ENCODE measurements at places on chromosomes 2 and 18.

DNA sequence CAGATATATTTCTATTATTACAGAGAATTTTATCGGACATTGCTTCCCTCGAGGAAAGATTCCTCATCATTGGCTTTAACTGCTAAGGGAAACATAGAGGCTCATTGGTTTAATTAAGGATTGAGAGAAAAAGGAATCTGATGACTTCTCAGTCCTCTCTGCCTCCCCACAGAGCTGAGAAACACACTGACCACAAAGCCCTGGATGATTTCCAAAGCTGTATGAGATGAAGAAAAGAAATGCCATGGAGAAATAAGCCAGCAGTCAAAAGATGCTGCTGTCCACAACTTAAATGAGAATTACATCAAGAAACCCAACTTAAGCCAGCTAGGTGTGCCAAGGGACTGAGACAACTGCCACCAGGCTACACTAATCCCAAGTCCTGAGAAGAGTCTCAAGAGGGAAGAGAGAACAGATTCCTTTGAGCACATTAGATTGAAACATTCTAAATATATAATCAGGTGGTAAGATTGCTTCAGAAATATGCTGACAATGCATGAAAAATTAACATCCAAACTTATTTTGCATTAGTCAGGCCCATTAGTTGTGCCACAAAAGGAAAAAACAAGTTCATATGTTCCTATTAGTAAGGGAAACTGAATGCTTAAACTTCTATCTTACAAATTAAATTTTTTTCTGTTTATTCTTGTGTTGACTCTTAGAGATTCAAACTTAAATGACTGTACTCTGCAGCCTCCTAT lies 308.1 kb upstream of the CYRIA start:
- no peak for DNase-seq

DNA sequence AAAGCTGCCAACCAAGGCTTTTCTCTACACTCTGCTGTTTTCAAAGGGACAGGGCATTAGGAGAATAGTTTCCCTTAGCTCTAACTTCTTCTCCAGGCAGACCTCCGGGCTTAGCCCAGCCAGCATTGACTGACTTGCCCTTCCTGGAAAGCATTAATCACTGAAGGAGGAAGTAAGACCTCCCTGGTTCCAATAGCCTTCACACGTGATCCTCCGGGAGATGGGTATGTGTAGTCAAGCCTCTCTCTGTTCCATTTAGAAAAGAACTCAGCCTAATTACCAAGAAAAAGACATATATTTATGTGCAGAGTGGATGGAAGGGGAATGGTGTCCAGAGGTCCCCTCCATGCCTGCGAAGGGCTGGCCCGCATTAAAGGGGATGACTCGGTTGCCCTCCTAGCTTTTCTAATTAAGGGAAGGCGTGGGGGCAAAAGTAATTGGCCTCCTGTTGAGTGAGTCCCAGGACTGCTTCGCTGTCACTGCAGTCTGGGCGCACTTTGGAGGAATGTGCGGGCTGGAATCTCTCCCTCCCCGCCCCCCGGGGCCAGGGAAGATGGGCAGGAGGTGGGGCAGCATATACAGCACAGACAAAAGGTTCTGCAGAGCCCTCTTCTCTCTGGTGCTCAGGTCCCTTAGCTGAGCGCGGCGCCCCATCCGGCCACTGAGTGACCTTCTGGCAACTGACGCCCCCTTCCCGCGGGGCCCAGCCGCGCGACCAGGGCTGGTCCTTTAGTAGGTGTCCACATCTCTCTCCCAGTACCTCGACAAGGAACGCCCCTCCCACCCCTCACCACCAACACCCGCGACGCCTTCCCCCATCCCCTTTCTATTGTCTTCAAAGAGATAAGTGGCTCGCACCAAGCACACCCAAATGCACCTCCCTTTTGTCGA lies 686.0 kb downstream of the NRXN1 start:
- no peak for DNase-seq

- DNase-seq, result no peak
Measured at GRCh38 chr2:158756331-158756730, 38.8 kb upstream of the DAPL1 start.

DNA sequence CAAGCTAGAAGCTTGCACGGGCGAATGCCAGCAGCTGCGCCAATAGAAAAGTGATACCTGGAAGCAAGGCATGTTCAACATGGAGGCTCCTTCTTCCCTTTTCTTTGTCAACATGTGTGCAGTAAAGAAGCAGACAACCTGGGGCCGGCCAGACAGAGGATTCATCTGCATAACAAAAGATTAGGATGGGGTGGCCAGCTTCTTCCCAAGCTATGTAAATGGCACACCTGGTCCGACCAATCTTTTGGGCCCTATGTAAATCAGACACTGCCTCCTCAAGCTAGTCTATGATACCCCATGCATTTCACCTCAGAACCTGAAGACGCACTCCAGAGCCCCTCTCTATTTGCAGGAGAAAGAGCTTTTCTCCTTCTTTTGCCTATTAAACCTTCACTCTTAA lies 66.4 kb upstream of the TGFA start:
- no peak for DNase-seq

GRCh38 chr2:59502981-59503380 lies 1050.5 kb downstream of the BCL11A start:
- DNase-seq, result no peak

DNA sequence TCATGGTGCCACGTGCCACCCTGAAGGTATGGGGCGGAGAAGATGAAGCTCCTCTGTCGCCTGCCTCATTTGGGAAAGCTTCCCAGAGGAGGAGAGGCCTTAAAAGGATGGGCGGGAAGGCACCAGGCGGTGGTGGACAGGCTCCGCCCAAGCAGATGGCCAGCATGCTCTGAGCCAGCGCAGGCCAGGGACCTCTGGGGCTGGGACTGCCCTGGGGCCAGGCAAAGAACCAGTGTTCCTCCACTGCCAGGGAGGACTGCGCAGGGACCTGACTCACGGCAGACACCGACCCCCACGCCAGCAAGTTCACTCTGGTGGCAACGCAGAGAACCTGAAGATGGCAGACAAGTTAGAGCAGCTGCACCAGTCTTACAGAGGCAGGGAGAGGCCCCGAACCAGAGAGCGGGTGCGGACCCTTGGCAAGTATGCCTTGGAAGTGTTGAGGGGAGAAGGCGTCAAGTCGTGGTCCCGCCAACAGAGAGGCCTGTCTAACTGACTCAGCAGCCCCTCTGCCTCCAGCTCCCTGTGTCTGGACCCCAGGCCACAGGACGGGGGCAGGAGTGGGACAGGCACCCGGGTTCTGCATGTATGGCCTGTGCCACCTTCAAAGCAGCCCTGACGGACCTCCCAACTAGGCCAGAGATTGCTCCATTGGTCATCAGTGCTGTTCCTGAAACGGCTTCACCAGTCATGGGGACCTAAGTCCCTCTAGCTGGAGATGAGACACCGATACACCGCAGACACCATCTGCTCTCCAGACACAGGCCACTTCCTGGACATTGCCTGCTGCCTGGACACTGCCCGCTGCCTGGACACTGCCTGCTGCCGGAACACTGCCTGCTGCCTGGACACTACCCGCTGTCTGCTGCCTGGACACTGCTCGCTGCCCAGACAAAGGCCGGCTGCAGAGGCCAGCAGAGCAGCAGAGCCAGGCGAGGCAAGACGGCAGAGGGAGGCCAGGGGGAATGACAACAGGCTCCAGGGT lies 124.7 kb downstream of the HDAC4 start:
- no peak for DNase-seq

GRCh38 chr2:129466389-129466788 lies 513.1 kb upstream of the RAB6C start:
- DNase-seq, result no peak

DNA sequence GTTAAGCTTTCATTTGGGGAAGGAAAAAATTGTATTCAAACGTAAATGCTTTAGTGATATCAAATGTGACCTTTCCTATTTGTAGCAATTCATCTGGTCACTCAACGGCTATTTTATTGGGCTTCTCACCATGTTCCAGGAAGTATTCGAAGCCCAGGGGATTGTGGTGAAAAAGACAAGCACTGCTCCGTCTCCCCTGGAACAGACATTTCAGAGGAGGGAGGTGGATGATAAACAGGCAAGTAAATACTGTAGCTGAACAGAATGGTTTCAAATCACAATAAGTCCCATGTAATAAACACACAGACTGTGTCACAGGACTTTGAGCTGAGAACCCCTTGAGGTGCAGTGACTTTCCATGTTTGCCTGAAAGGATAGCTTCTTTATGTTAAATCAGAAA lies 464.7 kb upstream of the HNRNPA3 start:
- no peak for DNase-seq

- DNase-seq, result no peak
Measured at GRCh38 chr18:78934551-78935225, 44.9 kb upstream of the SALL3 start.

DNA sequence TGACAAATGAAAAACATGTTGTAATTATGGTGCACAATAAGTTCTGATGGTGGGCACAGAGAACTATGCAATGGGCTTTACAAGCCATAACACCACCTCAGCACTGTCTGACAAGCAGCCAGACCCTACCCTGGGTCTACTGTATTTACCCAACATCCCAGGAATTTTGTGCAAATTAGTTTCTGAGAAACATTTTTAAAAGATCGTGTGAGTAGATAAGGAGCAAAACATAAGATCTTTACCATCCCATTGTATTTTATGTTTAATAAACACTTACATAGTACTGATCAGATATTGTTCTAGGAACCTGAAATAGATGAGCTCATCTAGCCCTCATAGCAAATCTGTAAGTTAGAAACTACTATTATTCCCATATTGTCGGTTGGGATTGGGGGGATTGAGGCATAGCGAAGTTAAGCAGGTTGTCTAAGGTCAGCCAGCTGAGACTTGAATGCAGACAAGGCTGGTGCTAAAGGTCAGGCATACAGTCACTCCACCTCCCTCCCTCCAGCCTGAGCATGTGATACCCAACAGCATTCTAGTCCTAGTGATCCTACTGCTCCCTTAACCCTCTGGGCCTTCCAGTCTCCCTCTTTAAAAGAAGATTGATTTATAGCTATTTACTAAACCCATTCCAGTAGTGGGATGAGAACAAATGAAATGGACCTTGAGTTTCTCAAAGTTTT lies 67.4 kb upstream of the STAM2 start:
- DNase-seq, result no peak

DNA sequence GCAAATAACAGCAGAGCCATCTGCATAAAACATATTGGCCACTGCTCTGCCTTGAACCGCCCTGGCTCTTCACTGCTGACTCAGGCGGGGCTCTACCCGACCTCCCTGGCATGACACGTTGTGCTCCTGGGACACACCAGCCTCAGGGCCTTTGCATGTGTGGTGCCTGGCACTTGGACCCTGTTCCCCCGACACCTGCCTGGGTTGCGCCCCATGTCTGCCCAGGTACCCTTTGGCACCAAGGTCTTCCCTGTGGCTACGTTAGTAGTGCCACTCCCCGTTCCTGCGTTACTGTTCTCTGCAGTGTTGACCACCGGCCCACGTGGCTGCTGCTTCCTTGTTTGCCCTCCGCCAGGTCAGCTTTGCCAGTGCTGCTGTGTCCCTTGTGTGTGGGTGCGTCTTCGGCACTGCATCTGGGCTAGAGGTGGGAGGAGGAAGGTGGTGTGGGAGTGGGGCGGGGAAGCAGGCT lies 20.3 kb downstream of the ATG4B start:
- no peak for DNase-seq

- DNase-seq, result no peak
Measured at GRCh38 chr2:190334479-190335224, 8.7 kb upstream of the INPP1 start.

DNA sequence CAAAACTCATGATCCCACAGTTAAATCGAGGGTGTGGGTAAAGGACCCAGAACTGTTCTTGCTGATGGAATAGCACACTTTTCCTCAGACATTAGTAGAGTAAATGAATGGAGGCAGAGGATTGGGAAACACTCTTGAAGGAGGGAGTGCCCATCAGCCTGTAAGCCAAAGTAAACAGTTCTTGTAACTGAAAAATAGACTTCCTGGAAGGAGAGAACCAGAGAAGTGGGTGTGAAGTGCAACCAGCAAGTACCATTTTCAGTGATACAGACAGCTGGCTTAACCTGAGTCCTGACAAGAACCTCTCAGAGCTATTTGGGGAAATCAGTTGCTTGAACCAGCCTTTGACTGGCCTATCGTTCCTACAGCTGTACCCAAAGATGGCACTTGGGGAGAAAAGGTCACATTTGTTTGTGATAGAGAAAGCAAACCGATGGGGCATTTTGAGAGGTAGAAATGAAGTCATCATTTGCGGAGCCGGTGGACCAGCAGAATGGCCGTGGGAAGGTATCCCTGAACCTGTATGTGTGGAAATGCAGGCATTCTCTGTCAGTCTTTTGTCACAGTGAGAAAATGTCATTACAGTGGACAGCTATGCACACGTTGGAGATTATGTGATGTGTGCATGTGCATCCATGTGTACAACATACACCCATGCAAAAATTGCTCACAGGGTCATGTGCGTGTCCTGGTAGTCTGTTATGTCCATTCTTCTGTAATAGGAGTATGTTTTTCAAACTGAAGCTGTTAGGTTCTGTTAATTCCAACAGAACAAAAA lies 17.8 kb downstream of the CRIM1 start:
- no peak for DNase-seq

DNA sequence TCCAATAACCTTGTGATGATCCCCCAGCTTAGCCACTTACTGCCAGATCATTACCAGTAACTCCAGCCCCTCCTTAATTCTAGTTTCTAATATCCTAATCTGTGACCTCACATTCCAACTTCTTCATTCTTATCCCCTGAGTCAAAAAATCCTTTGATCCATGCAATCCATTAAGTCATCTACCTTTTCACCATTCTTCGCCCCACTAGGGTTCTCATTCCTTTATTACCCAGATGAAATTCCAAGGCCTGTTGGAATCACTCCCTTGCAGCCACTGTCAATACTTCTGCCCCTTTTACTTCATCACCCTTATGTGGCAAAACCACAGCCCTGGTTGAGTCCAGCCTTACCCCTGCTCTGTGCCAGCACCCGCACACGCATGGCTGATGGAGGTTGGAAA lies 20.3 kb upstream of the IL36G start:
- DNase-seq, result no peak

DNA sequence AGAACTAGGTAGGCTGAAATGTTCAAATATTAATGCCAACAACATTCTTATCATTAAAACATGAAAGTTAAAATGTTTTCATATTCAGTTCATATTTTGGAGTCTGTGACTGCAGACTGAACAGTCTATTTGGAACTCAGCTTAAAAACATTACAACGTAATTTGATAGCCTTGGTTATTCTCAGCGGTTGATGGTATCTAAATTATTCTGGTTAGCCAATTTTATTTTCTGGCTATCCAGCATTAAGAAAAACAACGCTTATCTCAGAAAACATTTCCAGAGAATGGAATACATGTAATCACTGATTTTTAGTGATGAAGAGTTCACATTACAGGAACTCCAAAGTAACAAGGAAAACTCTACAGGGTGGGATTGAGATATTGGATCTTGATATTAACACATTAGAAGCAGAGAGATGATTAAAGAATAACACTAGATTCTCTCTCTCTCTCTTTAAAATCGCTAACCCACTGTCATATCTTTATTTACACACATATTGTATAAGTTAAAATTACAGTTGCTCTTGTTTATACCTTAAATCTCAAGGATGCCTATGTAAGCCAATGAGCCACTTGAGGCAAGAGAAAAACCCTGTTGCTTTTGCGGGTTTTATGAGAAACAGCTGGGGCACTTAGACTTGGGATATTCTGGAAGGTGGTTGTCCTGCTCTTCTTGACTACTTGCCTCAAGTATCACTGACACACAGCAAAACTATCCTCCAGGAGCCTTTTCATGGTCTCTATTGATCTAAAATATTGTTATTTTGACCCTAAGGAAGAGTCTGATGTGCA lies 84.9 kb downstream of the ICOS start:
- no peak for DNase-seq
